ENCODE measurements at places on chromosomes 7 and 10.

DNA sequence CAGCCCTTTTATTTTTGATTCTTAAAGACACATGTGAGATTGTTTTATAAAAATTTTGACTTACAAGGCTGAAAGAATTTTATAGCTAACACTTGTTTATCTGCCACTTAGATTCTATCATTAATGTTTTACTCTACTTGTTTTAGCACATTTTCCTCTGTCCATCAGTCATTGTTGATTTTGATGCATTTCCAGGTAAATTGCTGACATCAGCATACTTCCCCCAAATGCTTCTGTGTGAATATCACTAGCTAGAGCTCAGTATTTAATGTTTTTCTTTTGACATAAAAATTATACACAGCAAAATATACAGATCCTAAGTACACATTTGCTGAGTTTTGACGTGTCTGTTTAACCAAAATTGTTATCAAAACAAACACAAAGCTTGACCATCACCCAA lies 43.0 kb downstream of the INPP5A start:
- no peak for DNase-seq

DNA sequence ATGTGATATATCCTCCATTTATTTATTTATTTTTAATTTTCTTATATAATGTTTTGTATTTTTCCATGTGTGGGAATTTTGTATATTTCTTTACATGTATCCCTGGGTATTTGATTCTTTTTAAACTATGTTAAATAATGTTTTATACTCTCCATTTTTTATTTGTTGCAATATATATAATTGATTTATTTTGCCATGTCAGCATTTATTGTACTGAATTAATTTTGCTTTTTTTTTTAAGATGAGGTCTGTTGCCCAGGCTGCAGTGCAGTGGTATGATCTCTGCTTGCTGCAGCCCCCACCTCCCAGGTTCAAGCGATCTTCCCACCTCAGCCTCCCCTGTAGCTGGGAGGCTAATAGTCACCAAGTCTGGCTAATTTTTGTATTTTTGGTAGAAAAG lies 187.4 kb downstream of the CDC14C start:
- no peak for DNase-seq

DNA sequence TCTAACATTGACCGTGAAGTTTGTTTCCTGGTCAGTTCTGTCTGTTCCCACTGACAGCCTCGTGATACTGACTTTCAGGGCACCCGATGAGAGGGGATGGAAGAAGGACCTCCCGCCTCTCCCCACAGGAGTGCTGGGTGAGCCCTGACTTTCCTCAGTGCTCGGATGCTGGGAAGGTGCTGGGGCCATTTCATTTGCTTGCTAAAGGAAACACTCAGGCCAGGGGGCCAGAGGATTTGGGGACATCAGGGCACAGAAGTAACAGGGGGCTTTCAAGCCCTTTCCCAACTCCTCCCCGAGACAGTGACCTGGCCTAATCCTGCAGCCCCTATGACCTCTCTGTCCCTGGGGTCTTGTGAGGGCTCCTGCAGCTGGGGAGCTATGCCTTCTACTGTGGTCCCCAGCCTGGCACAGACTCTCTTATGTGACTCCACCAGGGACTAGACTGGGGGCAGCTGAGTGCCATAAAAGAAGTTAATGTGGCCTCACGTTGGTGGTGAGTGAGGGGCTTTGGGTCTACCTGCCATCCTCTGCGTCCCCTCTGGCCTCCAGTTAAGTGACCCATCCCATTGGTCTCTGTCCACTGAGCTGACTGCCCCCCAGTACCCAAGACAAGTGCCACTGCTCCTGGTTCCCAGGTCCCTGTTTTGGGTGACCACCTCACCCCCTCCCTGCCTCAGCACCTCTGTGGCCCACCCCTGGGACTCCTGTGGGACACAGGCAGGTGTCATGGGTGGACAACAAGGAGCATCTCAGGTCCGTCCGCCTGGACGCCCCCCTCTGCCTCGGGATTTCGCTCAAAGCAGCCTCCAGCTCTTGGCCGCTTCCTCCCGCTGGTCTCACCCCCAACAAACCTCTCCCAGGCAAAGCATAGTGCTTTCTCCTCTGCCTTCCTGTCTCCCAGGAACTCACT lies 33.4 kb upstream of the HSPA12A start:
- DNase-seq = no peak

GRCh38 chr7:140591180-140591902 lies 49.3 kb downstream of the DENND2A start:
- DNase-seq = no peak

GRCh38 chr10:28738200-28738599 lies 60.9 kb downstream of the BAMBI start:
- no peak for DNase-seq

- no peak for DNase-seq
Measured at GRCh38 chr10:65818990-65819389, 1106.8 kb upstream of the LRRTM3 start.

- no peak for DNase-seq
Measured at GRCh38 chr7:15747301-15747700, 60.8 kb upstream of the MEOX2 start.

DNA sequence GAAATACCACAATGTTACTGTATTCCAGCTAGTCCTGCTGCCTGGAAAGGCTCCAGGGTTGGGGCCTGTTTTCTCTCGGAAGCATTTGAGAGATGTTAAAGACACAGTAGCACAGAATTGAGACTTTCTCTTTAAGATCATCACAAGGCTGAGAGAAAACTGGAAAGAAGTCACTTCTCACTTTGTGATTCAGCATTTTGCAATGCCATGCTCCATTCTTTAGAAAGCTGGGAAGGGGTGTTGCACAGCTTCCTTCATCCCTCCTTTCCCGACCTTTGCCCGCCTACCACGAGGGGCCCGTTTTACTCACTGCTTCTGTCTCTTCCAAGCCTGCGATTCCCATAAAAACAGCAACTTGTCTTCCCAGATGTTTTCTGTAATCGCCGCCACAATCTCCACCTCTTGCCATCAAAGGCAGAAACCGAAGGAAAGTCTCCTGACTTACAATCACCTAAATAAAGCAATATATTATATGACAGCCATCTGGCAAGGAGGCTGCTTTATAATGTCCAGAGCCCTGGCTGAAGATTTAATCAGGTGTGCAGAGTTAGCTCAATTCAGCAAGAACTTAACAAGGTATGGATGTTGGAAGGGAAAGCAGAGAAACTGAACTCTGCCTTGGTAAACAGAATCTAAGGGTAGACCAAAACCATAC lies 18.9 kb downstream of the NOD1 start:
- DNase-seq = no peak

GRCh38 chr7:70006261-70006920 lies 408.1 kb downstream of the AUTS2 start:
- no peak for DNase-seq

GRCh38 chr7:51665045-51665780 lies 348.6 kb upstream of the COBL start:
- DNase-seq = peak; percentile 43

GRCh38 chr7:7294911-7295310 lies 112.6 kb downstream of the C1GALT1 start:
- no peak for DNase-seq

DNA sequence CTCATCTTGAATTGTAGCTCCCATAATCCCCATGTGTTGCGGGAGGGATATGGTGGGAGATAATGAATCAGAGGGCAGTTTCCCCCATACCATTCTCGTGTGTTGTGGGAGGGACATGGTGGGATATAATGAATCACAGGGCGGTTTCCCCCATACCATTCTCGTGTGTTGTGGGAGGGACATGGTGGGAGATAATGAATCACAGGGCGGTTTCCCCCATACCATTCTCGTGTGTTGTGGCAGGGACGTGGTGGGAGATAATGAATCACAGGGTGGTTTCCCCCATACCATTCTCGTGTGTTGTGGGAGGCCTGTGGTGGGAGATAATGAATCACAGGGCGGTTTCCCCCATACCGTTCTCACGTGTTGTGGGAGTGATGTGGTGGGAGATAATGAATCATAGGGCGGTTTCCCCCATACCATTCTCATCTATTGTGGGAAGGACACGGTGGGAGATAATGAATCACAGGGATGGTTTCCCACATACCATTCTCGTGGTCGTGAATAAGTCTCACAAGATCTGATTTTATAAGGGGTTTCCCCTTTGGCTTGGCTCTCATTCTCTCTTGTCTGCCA lies 271.0 kb downstream of the MAD1L1 start:
- DNase-seq = no peak

- DNase-seq = no peak
Measured at GRCh38 chr10:130491693-130492050, 355.5 kb downstream of the GLRX3 start.

GRCh38 chr10:112027731-112028280 lies 155.8 kb downstream of the GPAM start:
- no peak for DNase-seq

DNA sequence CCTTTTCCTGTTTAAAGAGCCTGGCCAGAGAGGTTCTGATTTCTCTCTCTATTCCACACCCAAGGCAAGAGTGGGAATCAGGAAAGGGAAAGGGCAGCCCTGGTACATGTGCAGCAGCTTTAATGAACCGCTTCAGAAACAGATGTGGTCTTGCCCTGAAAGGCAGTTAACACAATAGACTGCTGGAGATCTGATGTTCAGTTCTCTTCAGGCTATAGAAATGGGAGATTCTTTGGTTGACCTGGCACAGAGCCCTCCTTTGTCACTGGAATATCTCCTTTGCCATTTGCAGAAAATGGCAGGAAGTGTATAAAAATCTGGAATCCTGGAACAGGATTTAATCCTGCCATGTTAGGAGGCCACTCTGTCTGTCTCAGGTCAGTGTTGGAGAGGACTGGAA lies 36.3 kb upstream of the EXOC6 start:
- no peak for DNase-seq

- DNase-seq = no peak
Measured at GRCh38 chr7:41053820-41054219, 649.1 kb downstream of the INHBA start.

DNA sequence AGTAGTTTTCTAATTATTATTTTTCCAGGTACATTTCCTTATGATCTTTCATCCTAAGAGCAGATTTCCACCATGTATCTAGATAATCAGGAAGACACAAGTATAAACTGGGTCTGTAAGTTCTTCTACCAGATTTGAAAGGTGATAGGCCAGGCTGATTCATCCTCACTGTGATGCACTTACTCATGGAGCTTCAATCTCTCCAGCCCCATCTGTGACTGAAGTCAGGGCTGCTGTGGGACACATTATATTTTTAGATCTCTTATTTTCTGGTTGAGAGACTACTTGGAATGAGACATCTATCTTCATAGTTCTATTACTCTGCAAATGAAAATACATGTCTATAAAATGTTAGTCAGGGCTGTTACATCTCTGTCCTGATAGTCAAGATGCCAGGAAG lies 85.5 kb upstream of the SLC25A13 start:
- DNase-seq = no peak

DNA sequence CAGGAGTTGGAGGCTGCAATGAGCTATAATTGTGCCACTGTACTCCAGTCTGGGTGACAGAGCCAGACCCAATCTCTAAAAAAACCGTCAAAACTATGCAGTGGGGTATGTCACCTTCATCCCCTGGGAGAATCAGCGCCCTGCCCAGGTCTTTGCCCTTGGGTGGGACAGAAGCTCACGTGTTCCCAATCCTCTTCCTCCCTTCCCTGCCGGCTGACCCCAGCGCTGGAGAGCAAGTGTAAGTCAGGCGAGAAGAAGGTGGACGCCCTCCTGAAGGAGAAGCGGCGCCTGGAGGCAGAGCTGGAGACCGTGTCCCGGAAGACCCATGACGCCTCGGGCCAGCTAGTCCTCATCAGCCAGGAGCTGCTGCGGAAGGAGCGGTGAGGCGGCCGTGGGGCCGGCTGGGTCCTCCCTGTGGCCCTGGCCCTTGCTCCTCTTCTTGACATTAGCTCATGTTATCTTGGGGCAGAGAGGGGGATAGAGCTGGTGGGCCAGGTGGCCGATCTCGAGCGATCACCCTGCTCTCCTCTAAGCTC lies 64.8 kb upstream of the GTF2IRD1 start:
- no peak for DNase-seq

GRCh38 chr10:92844746-92845145 lies 3.6 kb upstream of the EXOC6 start:
- no peak for DNase-seq

DNA sequence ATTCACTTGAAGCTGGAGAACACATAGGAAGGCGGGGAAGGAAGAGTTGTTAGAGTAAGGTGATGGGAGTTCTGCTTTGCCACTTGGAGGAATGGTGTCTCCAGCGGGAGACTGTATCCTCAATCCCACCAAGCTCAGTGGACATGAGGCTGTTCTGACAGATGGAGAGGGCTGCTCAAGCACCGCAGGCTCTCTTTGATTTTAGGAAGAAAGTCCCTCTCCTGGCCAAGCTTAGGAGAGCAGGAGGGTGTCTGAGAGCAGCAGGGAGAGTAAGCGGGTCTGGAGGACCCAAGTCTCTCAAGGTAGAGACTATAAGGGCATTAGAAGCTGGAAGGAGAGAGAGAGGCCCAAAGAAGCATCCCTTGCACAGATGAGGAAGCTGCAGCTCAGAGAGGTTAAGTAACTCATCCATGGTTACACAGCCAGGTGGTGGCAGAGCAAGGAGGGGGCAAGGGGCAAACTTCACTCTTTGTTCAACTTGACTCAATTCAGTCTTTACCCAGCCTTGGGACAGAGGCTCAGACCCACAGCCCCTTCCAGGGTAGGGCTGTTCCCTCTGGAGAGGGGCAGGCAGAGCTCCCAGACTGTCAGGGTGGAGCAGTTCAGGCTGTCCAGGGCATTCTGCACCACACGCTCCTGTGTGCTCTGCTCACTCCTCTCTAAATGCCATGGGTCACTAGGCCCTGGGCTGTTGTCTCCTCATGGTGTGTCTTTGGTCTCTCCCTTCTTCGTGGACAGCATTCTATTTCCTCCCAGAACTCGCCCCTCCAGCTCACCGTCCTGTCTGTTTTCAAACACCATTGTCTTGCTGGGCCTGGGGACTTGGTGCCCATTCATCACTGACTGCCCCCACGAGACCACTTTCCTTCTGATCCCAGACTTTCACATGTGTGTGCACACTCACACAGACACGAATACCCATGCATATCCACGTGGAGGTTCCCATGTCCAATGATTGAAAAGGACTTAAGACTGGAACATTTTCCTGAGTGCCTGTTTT lies 8.9 kb downstream of the CHAT start:
- no peak for DNase-seq

DNA sequence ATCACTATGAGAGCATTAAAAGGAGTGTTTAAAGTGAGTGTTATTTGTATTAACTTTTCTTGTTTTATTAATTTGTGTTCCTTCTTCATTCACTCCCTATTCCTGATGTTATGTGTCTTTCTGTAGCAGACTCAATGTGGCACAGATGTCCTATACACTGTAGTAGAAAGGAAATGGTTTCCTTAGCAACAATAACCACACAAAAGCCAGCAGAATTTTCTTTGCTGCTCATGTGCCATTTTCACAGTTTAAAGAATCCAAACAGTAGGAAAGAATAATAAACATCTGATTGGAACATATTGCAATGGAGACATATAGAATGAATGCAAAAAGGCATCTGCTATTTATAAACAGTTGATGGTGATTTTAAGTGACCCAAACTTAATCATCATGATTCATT lies 763.6 kb downstream of the PHTF2 start:
- no peak for DNase-seq

- DNase-seq = peak; percentile 70
Measured at GRCh38 chr10:109978481-109978880, 29.3 kb upstream of the ADD3 start.

DNA sequence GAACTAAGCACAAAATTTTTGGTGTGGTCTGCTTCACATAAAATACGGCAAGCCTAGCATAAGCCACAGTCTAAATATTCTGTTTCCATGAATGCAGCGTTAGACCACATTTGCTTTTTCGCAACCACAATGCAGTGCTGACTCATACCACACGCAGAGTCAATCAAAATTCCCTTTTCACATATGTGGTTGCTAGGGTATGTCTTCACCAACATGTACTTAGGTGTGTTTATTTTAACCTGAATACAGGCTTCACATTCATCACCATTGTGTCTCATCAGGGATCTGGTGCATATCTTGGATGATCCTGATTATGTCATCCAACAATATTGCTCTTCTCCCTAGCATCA lies 90.8 kb downstream of the CHN2 start:
- DNase-seq = no peak
